Myocyte (in vitro differentiated cells): ENCODE measurements at places on chromosomes 12 and 14. TPM values are rescaled to one million over a fixed set of nuclear protein-coding genes. Genes with fewer than 3 reads are reported as not detected.

DNA sequence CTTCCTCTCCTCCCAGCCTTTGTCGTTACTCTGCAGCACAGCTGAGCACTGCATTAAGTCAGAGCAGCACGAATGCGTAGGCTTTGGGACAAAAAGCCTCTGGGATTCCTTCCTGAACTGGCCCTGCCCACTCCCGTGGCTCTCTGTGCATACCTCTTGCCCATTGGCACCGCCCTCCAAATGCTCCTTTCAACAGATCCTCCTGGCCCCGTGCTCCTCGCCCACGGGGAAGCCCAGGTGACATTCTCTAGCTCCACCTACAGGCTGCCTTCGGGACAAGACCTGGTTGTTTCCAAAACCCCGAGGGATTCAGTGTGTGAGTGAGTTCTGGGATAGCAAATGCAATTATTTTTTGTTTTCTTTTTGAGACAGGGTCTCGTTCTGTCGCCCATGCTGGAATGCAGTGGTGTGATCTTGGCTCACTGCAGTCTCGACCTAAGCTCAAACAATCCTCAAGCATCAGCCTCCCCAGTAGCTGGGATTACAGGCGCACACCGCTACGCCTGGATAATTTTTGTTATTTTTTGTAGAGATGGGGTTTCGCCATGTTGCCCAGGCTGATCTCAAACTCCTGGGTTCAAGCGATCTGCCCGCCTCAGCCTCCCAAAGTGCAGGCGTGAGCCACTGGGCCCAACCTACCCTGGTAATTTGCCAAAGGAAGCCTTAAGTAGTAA, 17.9 kb upstream of the TDRD9 start:
- peak; percentile 70 for DNase-seq

DNA sequence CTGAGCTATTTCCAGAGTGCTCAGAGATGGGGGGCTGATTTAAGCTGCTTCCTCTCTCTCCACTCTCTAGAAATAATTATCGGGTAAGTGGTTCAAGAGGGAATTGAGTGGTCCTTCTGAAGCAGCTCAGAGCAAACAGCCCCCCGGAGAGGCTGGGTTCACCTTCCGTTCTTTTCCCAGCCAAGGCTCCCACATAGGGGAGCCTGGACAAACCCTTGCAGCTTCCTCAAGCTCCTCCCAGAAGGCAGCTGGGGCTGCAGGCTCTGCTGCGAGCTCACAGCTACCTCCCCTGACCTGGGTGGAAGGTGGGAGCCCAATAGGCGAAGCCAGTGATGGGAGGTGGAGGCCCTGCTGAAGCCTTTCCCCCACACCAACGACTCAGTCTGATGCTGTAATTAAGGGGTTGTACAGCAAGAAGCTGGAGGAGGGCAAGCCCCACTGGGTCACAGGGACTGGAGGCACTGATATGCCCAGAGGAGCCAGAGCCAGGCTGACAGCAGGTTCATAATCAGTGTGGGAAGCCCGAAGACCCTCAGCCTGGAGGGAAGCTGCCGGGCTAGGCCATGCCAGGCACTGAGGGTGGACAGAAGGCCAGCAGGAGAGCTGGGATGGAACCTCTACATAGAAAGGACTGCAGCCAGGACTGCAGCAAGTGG, 52.4 kb downstream of the ARL6IP4 start:
- DNase-seq: no peak

- no peak for DNase-seq
Observed at GRCh38 chr12:81723361-81723760, 35.8 kb downstream of the PPFIA2 start.

DNA sequence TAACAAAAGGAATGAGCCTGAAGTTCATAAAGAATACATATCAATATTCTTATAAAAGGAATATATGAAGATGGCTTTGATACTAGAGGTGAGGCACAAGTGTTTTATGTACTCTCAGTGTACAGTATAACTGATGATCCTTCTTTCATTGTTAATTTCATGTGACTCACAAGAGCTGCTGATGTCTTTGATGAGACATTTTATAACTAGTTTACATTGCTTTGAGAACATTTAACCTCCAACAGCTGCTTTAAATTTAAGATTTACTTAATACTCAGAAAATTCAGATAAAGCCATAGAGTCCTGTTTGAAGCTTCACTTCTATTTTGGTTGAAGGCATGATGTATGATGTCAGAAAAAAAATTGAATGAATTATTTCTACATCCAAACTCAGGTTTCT, 59.8 kb downstream of the WASHC4 start:
- DNase-seq: no peak

DNA sequence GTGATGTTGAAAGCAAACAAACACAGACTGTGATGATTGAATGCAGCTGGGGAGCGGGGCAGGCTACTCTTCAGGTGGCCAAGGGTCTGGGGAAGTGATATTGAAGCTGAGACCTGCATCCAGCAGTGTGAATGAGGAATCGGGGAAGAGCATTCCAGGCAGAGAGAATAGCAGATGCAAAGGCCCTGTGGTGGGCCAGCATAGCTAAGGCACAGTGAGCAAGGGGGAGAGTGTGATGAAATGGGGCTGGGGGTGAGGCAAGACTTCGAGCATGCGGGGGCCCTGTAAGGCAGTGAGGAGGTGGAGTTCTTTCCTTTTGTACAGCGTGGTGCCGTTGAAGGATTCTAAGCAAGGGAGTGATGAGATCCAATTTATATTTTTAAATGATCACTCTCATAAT, 77.4 kb downstream of the KCNK13 start:
- DNase-seq: no peak

The SCN8A gene
- 7.4 and 13.7 TPM in 2 replicates for total RNA-seq

The KLHL33 gene
- total RNA-seq: 0.05 and 0.16 TPM in 2 replicates
